Activated CD8-positive, alpha-beta memory T cell treated with anti-CD3 and anti-CD28 coated beads for 1 hour (primary cell): ENCODE measurements at places on chromosomes 1 and 21.

DNA sequence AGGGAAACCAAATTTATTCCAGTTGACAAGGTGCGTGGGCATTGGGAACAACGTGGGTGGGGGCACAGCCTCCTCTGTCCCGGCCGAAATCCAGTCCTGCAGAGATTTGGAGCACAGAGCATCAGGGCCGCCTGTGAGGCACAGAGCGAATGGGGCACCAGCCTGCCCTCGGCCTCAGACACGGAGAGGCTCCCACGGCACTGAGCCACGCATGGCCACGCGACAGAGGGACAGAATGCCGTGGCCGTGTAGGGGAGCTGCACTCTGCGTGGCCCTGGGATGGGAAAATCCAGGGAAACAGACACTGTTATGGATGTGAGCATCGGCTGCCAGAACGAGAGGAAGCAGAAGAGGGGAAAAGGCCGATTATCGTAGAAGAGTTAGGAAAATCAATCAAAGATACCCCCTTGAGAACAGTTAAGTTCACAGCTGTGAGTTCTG, 13.5 kb upstream of the C1orf159 start:
- no peak for DNase-seq

DNA sequence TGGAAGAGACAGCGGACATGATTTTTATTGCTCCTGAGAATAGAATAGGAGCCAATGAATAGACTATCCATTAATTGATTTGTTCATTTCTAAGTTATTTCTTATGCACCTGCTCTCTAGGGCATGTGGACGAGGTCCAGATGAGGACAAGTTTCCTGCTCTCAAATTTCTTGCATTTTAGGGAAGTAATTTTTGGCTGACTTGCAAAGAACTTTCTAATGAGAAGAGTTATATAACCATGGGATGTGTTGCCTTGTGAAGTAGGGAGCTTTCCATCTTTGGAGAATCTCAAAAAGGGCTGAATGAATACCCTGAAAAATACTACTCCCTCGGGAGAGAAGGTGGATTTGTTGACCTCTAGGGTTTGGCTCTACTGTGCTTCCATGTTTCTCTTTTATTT, 243.0 kb downstream of the KIF26B start:
- no peak for DNase-seq

GRCh38 chr1:114545796-114546195, 34.8 kb upstream of the TRIM33 start:
- no peak for DNase-seq

DNA sequence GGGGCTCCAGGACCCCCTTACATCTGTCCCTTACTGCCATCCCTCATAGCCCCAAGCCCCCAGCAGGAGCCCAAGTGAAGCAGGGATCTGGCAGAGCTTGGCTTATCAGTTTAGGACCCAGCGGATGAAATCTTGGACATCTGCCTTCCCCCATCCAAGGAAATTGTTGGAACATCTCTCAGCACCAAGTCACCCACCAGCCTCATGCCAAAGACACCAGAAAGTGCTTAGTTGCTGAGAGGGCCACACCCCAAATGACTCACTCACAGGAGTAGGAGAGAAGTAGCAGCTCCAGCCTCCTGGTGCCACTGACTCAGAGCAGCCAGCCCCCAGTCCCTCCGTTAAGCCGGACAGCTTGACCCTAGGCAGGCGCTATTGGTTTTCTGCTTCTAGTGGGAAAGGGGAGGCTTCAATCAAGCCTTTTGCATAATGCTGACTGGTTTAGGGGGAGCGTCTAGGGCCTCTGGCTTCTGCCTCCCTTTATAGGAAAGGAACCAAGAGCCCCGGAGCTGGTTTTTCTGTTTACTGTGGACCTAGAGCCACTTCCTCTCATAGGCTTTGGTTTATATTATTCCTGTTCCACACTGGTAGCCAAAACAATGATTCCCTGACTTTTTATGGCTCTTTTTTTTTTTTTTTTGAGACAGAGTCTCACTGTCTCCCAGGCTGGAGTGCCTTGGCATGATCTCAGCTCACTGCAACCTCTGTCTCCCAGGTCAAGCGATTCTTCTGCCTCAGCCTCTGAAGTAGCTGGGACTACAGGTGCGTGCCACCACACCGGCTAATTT, 114.2 kb upstream of the IPO9 start:
- DNase-seq, result no peak

- no peak for DNase-seq
Observed at GRCh38 chr1:237211031-237211430, 169.0 kb downstream of the RYR2 start.

GRCh38 chr21:45622416-45623097, 21.0 kb upstream of the PCBP3 start:
- DNase-seq, result no peak

DNA sequence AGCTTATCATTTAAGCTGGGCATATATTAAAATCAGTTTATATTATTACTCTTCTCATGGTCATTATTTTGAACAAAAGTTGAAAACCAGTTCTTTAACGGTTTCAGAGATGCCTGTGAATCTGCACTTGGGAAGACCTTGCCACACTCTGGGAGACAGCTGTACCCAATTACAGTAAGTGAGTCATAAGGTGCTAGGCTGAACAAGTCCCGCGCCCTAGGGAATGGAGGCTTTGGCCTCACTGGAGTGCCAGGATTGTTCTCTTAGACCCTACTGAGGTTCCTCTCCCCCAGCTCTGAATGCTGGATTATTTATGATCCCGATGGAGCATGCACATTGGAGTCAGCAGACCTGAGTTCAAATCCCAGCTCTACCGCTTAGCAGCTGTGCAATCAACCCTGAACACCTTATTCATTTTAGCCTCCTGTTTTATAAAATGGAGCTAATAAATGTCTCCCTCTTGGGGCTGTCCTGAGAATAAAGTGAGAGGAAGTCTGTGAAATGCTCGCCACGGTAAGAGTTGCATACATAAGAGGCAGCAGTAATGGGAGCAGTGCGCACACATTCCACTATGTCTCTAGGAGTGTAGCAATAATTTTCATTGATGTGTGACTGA, 266.2 kb downstream of the FOXD2 start:
- DNase-seq, result no peak

DNA sequence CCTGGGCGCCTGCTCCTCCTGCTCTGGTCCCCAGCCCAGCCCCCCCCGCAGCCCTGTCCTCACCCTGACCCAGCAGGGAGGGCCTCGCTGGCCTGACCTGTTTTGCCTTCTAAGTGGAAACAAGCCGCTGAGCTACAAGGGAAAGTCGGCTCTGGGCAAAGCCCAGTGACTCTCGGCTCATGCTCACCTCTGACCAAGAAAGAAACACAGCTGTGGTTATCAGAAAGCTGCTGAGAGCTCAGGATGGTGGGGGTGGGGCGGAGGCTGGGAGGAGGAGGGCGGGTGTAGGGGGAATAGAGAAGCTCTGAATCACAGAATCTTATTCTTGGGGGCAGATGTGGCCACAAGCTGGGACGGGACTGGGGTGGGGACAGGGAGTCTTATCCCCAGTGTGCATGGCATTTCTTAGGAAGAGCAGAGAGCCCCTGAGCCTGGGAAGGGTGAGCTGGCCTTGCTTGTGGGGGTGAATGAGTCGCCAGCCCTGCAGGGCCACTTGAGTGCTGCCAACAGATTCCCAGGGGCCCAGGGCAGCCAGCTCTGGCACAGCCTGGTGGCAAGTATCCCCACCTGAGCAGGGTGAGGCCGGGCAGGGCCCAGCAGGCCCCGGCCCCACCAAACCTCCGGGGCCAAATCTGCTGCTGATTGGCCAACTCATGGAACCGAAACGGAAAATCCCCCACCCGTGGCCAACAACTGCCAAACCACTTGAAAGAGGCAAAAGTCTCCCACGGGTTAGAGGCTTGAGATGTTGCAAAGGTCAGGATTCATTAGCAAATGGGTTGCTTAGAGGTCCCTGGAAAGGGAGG, 120.6 kb downstream of the SPSB1 start:
- DNase-seq, result no peak

DNA sequence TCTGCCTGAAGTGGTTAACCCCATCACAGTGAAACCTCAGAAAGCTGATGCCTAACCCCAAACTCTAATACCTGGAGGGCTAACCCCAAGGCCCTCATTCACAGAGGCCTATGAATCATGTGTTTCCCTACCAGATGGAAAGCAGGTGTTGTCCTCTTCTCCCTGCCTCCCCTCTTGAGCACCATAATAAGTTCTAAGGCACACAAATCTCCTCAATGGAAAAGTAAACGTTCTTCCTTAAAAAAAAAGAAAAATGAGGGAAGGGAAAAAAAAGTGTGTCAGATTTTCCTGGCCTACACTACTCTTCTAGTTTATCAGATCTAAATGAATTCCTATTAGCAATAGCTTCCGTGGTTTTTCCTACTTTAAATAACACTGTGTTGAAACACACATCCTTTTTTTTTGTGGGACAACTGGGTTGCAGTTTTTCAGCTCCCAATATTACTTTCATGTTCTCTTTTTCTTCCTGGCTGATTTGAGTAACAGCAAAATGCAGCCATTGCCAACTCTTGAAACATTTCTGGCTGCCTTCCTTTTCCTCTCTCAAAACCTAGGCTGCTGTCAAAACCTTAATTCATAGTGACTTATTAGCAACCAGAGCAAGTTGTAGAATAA, 43.2 kb downstream of the SLC44A3 start:
- no peak for DNase-seq

DNA sequence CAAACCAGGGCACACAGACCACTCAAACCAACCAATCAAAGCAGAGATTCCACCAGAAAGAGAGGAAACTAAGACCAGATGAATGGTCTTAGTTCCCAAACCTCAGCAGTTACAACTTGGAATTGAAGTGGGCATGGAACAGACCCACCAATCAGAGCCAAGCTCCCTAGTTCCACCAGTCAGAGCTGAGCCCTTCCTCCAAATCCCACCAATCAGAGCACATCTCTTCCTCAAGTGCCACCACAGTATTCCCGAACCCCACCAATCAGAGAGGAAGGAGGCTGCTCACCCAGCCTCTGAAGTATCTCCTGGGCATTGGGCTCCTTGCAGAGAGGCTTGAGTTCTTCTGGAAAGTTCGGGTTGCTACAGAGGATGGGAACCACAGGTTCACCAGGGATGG, 1.4 kb downstream of the GUCA2A start:
- DNase-seq, result no peak

DNA sequence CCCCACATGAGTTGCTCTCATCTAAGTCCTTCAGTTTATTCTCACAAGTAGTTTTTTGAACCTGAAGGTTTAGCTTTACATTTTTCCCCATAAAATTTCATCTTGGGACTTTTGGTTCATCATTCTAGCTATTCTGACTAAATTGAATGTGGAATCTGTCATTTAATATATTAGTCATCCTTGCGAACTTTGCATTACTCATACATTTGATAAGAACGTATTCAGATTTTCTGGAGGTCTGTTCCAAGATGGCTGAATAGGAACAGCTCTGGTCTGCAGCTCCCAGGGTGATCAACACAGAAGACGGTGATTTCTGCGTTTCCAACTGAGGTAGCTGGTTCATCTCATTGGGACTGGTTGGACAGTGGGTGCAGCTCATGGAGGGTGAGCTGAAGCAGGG, 59.8 kb upstream of the CSF1 start:
- DNase-seq, result no peak

- no peak for DNase-seq
Observed at GRCh38 chr1:74733604-74734484, 892 bp downstream of the TYW3 start.

GRCh38 chr1:92820551-92820950, 11.3 kb upstream of the RPL5 start:
- no peak for DNase-seq

DNA sequence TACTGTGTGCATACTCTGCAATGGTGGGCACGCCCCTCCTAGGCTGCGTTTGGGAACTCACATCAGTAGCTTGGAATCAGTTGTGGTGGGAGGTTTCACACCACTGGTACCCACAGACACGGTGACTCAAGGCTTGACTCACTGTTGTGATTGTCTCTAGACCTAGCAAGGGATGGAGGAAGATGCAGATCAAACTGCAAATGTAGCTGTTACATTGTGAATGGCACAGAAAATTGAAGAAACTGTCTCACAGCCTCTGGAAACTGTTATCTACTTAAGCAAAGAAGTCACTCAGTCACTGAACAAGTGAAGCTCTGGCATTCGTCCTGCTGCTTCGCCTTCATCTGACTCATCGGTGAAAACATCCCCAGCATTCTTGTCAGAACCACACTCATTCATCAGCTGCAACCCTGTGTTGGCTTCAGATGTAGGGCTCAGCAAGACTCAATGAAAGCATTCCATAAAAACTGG, 59.5 kb downstream of the POFUT2 start:
- DNase-seq, result peak; percentile 32

- no peak for DNase-seq
Observed at GRCh38 chr21:36813052-36813451, 114.1 kb downstream of the SIM2 start.

DNA sequence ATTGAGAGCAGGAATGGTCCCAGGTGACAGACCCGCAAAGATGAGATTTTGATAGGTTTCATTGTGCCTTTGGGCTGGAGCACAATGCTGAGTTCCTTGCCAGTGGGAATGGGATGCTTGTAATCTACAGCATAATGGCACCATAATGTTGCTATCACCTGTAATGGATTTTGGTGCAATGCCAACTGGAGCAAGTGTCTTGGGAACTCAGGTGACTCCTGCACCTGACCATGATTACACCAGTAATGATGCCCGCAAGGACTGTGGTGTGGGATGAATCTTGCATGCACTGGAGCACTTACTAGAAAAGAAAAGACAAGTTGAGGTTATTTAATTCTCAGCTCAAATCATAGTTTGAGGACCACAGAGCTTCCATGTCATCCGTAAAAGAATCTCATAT, 96.7 kb downstream of the PTPRU start:
- no peak for DNase-seq

DNA sequence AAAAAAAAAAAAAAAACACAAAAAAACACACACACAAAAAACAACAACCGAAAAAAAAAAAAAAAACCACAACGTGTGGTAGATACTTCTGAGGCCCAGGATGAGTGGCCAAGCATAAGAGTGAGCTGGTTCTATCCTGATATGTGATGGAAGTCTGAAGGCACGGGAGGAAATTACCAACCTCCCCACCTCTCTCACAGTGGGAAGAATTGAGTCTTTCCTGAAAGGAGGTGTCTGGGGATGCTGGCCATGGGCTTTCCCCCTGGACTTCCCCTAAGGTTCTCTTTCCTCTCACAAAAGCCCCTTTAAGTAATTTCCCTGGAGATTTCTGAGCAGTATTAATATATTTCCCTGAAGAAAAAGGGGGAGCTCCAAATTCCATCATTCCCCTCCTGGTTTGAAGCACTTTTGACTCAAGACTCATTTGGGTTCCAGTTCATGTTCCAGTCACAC, 5.2 kb downstream of the TMCC2 start:
- DNase-seq, result no peak

- DNase-seq, result no peak
Observed at GRCh38 chr1:18302788-18303413, 177.8 kb upstream of the KLHDC7A start.

GRCh38 chr1:247286134-247286670, 30.3 kb downstream of the VN1R5 start:
- no peak for DNase-seq

DNA sequence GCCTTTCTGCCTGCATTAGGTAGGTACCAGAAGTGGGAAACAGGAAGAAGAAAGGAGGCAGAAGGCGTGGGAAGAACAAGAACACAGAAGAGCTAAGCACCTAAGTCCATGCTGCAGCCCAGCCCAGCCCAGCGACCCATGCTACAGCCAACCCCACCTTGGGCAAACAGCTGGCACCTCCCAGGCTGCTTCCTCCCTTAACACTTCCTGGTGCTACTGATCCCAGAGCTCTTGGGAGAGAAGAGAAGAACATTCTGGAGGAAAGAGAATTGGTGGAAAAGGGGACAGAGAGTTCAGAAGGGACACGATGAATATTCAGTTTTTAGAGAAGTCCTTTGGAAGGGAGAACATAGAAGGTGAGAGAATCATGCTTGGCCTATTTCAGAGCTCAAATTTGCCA, 28.5 kb downstream of the PLEKHA6 start:
- no peak for DNase-seq
